Skeletal muscle cell (primary cell): ENCODE measurements at places on chromosomes 16 and 17.

DNA sequence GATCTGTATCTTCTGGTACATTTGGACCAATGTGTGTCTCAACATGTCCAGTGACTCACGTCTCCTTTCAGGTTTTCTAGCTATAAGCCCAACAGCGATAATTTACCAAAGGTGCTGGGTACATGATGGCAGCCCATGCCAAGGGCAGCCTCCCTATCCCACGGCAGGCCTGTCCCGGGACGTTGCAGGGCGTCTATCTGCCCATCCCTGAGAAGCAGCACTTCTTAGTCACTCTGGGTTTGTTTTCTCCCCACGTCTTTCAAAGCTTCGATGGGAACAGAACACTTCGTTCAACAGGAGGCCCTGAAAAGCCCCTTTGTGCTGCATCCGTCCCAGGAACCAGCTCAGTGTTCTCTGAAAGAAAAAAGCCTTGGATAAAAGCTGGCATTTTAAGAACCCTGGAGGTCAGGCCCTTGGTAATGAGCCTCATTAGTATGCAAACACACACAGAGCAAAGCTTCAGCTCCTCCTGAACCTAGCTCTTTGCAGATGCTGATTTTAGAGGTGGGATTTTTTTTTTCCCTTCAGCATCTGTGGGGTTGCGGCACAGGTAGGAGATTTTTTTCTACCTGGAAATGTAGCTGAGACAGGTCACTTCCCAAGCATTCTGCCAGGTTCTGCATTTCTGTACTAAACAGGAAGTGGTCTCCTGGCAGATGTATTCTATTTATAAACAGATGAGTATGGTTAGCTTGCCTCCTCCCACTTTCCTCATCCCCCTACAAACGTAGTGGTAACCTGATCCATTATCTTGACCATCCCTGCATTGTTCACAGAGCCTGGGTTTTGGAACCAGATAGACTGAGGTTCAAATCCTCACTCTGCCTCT lies 17.5 kb upstream of the MT4 start:
- peak; percentile 40 for DNase-seq

- no peak for DNase-seq
These were observed 77.8 kb downstream of the WWP2 start for GRCh38 chr16:69839798-69840409.

DNA sequence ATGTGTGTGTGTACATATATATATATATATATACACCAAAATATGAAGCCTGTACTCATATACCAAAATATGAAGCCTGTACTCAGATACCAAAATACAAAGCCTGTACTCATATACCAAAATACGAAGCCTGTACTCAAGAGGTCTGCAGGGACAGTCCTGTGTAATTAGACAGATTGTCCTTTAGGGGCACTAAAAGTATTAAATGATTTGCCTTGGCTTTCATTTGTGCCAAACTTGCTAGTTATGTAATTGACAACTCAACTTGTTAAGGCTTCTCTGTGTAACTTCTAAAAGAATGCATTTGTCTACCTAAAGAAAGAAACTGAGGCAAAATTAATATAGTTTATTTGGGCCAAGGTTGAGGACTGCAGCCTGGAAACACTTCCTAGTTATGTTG lies 30.8 kb upstream of the DHX40 start:
- no peak for DNase-seq

GRCh38 chr17:45722161-45722560 lies 62.0 kb upstream of the CRHR1 start:
- no peak for DNase-seq

DNA sequence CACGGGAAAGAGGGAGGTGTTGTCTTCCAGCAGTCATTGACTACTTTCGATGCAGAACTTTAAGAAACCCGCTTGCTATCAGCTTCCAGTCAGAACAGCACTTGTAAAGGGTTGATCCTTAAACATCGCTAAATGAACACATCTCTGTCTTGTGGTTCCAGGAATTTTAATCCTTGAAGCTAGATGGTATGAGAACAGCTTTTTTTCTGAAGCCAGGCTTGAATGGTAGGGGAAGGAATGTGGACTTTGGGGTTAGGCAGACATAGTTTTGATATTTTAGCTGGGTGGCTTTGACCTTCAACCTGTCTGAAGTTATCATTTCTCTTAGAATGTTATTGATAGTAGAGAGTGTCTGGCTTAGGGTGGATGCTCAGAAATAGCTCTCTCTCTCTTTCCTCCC lies 81.1 kb downstream of the RGS9 start:
- no peak for DNase-seq

- DNase-seq: no peak
These were observed 211.4 kb downstream of the NTN1 start for GRCh38 chr17:9232591-9233270.

GRCh38 chr17:79681628-79682261 lies 49.0 kb upstream of the ENPP7 start:
- no peak for DNase-seq

- no peak for DNase-seq
These were observed 21.5 kb upstream of the PSMD7 start for GRCh38 chr16:74275031-74275636.

- DNase-seq: no peak
These were observed 12.1 kb downstream of the NT5M start for GRCh38 chr17:17315142-17315821.

DNA sequence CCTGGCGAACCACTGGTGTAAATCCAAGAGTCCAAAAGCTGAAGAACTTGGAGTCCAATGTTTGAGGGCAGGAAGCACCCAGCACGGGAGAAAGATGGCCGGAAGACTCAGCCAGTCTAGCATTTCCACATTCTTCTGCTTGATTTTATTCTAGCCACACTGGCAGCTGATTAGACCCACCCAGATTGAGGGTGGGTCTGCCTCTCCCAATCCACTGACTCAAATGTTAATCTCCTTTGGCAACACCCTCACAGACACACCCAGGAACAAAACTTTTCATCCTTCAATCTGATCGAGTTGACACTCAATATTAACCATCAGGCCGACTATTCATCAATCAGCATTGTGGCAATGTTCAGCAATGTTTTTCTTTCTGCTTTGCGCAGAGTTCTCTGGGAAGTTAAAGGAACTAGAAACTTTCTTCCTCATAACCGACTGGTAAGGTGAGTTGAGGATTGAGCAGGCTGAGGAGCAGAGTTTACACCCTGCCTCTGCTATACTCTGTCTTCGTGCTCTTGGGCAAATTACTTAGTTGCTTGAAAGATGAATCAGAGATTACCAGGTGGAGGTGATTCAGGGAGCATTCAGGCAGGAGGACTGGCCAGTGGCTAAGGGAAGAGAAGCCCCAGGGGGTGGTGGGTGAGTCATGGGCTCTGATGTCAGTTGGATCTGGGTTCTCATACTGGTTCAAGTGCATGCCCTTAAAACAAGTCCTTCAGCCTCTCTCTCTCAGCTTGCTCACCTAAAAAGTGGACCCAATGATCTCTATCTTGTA lies 28.2 kb upstream of the BRD7 start:
- no peak for DNase-seq

DNA sequence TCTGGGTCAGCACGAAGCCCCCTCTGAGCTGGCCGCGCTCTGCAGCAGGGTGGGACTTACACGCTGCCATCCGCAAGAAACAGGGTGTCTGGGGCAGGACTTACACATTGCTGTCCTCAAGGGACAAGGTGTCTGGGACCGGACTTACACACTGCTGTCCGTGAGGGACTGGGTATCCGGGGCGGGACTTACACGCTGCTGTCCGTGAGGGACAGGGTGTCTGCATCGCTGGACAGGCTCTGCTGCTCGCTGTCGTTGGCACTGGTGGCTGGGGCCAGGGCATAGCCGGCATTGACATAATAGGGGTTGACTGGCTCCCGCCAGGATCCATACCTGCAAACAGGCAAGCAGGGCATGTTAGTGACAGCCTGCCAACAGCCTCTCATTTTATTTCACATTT lies 31.4 kb downstream of the PDIA2 start:
- DNase-seq: no peak

GRCh38 chr16:1108299-1109252 lies 12.5 kb upstream of the C1QTNF8 start:
- DNase-seq: no peak

- no peak for DNase-seq
These were observed 1.6 kb downstream of the TMC8 start for GRCh38 chr17:78132084-78132676.

DNA sequence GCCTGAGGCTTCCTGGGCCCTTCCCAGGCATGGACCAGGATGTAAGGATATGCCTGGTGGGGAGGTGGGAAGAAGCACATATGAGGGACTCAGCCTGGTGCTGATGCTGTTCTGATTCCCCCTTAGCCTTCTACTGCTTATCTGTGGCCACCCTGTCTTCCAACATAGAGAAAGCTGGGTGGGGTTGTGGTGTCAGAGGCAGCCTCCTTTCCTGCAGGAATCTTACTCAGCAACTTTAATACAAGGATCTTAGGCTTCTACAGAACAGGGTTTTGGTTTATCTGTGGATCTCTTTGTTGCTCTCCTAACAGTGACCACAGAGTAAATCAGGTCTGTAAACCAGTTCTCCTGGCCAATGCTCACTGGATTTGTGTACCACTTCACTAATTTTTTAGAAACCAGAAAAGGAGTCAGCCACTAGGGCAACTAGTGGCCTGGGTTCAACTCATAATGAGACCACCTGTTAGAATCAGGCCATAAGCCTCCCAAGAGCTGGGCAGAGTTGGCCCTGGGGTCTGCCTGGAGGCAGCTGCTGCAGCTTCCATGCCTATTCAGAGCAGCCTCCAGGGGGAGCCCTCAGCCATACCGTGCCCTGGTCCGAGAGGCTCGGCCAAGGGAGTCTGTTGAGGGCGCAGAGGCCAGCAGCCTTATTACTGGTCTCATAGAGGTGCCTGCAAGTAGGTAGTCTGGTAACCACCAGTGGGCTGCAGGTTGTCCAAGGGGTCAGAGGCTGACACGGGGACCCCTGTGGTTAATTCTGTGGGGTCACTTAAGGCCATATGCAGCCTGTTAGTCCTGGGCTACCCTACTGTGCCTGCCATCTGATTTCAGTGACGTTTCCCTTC lies 7.1 kb downstream of the HAS3 start:
- no peak for DNase-seq

DNA sequence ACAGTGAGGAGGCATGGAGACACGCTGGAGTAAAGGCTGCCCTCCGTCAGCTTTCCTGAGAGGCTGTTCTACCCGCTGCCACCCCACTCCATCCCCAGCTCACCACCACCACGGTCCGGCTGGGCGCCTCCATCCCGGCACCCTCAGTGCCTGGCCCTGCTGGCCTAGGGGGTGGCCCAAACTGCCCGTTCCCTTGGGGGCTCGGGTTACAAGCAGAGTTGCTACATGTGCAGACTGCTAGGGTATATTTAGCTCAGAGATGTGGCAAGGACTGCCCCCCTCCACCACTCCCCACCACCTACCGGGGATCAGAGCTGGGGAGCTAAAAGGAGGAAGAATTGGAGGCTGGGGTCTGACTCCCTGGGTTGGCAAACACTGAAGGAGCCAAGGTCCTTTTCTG lies 4.1 kb downstream of the CACNB1 start:
- DNase-seq: no peak

DNA sequence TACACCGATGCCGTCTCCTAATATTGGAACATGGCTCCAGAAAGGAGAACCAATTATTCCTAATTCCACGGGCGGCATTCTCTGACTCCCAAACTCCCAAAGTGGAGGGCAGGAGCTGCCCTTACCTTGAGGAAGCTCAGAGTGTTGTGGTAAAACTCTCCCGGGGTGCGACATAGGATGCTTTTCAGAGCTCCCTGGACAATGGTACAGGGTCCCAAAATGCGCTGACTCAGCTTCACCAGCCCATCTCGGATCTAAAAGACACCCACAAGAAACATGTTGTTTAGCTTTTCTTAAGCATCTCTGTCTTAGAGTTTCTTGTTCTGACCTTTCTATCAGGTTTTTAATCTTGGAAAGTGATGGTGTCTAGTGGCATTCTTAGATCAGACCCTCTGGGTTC lies 6.7 kb downstream of the TAT start:
- DNase-seq: no peak

- DNase-seq: no peak
These were observed 143.4 kb downstream of the ZNF423 start for GRCh38 chr16:49712542-49712941.

- DNase-seq: no peak
These were observed 19.2 kb upstream of the USP22 start for GRCh38 chr17:21061971-21062526.

- no peak for DNase-seq
These were observed 30.8 kb downstream of the OTOA start for GRCh38 chr16:21694609-21695008.

DNA sequence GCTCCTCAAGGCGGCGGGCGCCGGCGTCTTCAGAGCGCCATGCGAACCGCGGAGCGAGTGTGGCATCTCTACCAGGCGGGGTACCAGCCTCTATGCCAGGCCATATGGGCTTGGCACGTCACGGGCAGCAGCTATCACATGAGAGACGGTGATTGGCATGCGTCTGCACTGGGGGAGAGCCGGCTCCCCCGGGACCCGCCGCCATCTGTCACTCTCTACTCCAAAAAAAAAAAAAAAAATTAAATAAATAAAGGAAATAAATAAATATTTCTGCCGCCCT lies at the start of gene NEUROD2:
NEUROD2 (minus strand) TSS at position 70 of the 280 bp plus-strand sequence. CDS start 1,321 bp downstream, outside the sequence.
- no peak for DNase-seq

GRCh38 chr17:64992325-64992802 lies 64.2 kb downstream of the GNA13 start:
- DNase-seq: no peak

DNA sequence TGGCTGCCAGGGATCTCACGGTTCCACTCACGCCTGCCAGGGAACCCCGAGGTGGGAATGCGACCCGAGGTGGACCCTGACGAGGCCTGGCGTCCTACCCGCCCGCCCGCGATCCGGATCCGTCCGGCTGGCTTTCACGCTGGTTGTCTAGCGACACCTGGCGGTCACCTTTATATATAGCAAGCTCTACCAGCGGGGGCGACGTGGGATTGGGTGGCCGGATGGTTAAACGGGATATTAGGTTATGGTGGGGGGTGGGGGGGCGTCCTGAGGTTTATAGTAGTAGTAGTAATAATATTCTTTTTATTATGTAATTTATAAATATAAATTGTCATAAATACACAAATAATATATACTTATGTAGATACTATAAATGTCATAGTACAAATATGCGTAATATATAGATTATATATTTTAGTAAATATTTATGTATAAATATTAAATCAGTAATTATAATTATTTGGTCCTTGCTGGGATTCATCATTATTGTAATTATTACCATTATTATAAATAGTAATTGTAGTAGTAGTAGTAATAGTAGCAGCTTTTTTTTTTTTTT lies 136.9 kb downstream of the KCNJ12 start:
- DNase-seq: no peak

- no peak for DNase-seq
These were observed 40.6 kb downstream of the ELAC2 start for GRCh38 chr17:12977008-12977751.
